CD4-positive, alpha-beta T cell treated with Interferon gamma for 1 hour (primary cell): ENCODE measurements at places on chromosomes 6 and 20.

- no peak for DNase-seq
Measured at GRCh38 chr20:11502061-11502460, 415.6 kb upstream of the BTBD3 start.

DNA sequence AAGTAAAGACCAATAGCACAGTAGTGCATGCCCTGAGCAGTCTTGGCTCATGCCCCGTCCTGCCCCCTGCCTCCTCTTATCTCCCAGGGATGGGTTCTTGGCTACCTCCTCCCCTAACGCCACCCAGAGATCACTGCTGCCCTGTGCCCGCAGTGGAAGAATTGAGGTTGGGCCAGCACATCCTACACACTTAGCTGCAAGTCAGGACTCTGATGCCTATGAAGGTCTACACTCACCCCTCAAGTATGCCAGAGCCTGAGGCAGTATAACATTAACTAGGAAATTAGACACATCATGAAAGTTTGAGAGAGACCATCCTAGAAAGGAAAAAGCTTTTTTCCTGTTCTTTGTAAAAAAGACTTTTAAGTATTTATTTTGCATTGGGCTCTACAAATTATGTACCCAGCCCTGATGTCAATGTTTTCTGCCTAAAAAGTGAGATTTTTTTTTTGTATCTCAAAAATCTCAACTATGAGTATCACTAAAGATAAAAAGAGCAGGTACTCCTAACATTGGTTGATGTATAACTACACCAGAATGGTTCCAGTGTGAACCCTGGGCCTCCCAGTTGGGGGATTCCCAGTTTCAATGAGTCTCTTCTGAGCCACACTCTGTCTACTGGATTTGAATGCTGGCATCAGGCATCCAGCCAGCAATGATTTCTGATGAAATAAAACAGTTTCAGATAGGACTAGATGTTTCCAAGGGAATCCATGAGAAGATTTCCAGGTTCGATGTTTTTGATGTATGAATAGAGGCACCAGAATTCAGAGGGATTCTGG is 115.4 kb downstream of the ISM1 start:
- DNase-seq: no peak

- no peak for DNase-seq
Measured at GRCh38 chr6:7045746-7046145, 62.0 kb upstream of the RREB1 start.

DNA sequence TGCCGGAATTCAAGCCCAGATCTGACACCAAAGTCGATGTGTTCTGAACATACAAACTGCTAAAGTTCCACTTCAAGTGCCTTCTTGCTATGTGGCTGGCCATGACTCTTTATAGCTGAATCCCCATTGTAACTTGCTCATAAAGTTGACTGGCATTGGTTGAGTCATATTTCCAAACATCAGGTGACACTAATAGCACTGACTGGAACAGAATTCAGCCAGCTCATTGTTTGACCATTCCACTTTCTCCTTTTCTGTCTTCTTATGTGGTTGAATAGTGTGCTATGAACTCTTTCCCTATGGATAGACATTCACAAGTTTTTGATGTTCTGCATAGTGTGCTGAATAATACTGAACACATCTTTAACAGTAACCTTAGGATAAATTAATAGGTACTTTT is 266.2 kb upstream of the ZFP64 start:
- DNase-seq: no peak

- no peak for DNase-seq
Measured at GRCh38 chr20:63746751-63747315, 7.3 kb downstream of the SLC2A4RG start.

- DNase-seq: no peak
Measured at GRCh38 chr6:20341096-20341495, 60.6 kb upstream of the E2F3 start.

DNA sequence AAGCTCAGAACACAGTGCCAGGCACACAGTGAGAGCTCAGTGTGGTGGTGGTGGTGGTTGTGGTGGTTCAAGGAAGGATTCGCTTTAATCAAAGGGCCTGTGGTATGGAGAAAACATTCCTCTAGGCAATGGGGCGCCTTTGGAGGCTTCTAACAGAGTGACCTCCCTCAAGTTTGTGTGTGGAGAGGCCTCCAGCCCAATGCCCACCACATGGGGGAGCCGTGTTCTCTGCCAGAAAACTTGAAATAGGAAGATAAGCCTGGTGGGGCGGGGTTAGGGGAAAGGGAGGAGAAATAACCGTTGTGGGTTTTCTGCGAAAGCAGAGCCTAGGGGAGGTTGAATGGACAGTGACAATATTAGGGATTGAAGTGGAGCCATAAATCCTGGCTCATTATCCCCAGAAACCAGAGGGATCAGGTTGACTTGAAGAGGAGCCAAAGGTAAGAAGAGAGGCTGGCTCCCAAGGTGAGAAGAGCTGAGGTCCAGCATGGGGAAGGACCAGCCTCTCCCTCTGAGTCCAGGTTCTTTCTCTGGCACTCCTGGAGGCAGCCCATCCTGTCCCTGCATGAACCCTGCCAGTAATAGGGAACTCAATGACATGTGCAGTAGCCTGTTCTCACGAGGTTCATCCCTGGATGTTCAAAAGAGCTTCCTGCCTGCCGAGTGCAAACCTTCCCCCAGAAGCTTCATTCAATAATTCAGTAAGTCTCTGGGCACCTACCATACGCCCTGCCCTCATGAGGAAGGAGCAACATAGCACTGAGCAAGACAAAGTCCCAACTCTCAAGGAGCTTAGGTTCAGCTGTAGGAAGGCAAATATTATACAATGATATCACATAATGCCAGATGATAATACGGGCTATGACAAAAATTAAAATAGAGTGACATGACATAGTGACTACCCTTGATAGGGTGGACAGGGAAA is 51.4 kb downstream of the TGM2 start:
- DNase-seq: peak; percentile 19

- no peak for DNase-seq
Measured at GRCh38 chr6:16209539-16209938, 28.8 kb upstream of the GMPR start.

GRCh38 chr20:35743693-35744491 is 1.8 kb upstream of the RBM39 start:
- DNase-seq: peak; percentile 18

GRCh38 chr6:22892452-22892851 is 323.1 kb downstream of the HDGFL1 start:
- no peak for DNase-seq

GRCh38 chr6:154962753-154963152 is 32.4 kb upstream of the TIAM2 start:
- no peak for DNase-seq

DNA sequence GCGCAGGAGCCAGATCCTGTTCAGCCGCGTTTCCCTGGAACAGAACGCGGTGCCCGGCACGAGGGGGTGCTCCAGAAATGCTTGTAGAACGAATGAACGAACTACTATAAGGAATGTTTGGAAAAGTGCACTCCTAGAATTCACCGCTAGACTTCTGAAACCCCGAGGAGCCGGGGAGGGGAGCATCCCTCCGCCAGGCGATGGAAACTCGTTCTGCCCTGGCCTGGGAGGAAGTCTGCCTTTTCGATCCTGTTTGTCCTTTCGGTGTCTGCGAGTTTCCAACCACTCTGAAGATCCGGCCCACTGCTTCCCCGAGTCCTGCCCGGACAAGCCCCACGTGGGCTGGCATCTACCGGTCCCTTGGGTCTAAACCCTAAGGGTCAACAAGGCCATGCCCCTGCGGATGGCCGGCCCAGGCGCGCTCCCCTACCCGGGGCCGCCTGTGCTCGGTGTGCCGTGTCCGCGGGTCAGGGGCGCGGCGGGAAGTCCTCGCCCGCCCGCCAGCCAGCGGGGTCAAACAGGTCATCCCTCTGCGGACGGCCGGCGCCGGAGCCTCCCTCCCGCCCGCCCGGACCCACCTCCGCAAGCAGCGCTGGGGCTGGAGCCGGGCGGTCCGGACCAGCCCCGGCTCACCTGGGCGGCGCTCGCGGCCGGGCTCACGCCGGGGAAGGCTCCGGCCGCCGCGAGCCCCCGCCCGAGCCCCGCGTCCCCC is 526 bp downstream of the SULF2 start:
- DNase-seq: no peak

DNA sequence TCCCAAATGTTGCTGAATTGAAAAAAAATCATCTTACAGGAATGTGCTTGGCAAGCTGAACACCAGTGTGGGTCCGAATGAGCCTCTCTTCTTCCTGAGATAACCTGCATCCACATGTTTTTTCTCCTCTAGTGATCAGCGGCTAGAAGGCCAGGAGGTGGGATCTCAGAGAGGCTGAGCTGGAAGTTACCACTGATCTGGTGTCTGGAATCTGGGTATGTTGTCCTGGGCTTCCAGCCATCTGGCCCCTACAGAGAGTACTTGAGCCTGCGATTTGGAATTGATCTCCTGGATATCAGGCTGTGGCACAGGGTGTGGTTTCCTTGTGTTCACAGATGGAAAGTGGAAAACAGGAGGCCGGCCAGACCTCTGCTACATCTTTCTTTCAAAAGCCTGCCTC is 35.9 kb downstream of the SULF2 start:
- DNase-seq: no peak

GRCh38 chr6:136405420-136406029 is 115.9 kb upstream of the BCLAF1 start:
- DNase-seq: no peak

DNA sequence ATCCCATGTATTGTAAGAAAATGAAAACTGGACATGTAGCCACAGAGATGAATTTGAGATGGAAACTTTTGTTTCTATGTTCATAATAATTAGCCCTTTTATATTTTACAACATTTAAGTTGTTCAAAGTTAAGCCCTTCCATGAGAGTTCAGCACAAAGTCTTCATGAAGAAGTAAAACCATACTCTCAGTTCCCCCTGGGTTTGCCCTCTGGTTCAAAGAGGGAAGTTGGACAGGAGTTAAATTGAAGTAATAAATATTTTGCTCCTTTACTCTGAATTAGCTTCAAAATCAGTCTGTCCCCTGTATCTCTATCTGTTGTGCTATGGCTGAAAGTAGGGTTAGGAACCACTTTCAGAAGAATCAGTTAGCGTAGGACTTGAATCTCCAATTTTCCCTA is 31.1 kb downstream of the PHACTR2 start:
- DNase-seq: no peak

DNA sequence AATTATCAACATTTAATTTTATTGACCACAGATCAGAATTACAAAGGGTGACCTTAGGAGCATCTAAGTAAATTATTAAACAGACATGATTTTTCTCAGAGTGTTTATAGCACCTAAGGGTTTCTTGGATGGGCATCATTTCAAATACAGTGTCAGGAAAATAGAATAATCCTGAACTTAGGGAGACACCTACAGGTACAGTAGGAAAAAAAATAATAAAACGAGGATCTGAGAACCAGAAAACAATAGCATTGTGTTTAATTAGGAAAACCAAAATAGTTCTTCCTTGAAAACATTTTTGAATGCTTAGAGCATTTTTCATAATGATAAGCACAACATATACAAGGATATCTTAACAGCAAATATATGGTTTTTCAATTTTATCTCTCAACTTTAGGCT is 39.2 kb downstream of the MMUT start:
- no peak for DNase-seq

DNA sequence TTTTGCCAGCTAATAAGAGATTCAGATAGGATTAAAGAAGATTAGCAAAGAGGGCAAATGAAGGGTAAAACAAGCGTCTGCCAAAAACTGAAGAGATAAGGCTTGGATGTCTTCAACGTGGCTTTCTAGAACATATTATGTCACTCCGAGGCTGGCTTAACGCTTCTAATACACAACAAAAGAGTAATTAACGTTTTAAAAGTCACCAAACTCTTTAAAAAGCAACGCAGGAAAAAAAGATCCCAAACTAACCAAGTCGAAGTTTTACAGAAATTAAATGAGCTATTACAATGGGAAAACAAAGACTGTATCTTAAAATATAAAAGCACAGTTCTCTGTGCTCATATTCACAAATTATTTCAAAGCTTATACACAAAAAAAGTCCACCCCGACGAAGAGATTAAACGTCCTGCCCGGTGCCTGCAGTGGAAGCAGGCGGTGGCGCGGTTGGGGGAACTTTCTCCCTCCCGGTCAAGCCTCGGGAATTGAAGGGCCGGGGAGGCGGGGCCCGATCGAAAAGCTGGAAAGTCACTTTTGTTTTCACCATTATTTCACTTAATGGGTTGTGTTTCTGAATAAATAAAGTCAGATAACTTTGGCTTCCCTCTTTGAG is 1.2 kb downstream of the MAK start:
- DNase-seq: no peak

- peak; percentile 27 for DNase-seq
Measured at GRCh38 chr6:15881150-15881549, 218.3 kb upstream of the DTNBP1 start.

DNA sequence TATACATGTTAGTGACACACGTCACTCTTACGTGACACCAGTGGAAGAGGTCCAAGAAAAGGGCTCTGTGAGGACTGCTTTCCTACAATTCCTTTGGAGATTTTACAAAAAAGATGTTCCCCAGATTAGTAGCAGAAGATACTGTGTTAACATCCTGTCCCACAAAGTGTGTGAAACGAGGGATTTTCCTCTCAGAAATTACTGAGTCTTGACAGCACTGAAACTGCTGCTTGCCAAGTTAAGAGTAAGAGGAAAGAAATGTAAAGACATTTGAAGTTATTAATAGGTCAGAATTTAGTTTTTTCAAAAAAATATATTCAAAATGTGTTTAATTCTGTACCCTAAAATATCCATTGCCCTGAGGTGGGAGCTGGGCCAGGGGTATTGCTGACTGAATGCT is 58.8 kb upstream of the MAP7 start:
- no peak for DNase-seq

DNA sequence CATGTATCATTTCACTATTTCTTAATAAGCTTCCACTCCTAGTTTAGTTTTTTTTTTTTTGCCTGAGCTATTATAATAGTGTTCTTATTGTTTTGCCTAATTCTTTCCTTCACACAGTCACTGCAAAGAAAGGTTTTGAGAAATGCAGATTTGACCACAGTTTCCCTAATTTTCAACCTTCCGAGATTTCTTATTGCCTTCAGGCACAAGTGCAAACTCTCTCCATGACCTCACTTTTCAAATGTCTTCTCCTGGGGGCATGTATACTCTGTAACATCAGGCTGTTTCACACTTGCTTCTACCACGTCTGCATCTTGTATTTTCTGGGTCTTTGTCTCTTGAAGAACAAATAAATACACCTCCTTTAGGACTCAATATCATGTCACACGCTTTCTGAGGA is 339.0 kb upstream of the CITED2 start:
- DNase-seq: no peak

DNA sequence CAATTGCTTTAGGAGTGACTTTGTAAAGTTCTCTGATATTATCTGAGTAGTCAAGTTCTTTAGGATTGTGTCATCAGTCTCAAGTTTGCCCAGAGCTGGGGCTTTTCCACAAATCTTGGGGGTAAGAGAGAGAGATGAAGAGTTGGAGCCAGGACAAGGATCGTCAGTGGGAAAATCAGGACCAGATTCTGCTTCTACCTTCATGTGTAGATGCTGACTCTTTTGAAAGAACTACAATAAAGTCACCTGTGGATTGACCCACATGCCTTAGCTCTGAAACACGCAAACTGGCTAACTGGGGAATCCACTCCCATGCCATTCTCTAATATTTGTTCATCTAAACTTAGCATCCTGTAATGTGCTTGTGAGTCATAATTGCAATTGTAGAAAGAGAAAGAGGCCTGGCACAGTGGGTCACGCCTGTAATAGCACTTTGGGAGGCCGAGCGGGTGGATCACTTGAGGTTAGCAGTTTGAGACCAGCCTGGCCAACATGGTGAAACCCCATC is 15.6 kb upstream of the BICRAL start:
- no peak for DNase-seq

- no peak for DNase-seq
Measured at GRCh38 chr6:121504227-121504626, 68.8 kb downstream of the GJA1 start.
